ENCODE measurements at places on chromosomes 5 and 9.

- peak; percentile 10 for DNase-seq
Measured at GRCh38 chr5:147187099-147187540, 47.7 kb upstream of the STK32A start.

- DNase-seq, result no peak
Measured at GRCh38 chr9:12697719-12698118, 4.5 kb downstream of the TYRP1 start.

DNA sequence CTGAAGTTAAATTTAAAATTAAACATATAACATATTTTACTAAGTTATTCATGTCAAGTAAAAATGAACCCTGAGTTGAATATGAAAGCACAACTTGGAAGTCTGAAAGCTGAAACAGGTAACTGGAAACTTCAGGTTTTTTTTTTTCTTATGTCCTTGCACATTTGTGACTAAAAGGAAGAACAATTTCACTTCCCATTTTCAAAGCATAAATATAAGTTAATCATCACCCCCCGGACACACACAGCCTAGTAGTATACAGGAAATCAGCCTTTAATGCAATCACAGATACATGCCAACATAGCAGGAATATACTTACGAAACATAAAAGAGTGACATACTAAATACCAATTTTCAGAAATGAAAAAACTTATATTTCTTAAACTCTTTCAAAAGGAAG, 225.9 kb downstream of the RFX3 start:
- no peak for DNase-seq

DNA sequence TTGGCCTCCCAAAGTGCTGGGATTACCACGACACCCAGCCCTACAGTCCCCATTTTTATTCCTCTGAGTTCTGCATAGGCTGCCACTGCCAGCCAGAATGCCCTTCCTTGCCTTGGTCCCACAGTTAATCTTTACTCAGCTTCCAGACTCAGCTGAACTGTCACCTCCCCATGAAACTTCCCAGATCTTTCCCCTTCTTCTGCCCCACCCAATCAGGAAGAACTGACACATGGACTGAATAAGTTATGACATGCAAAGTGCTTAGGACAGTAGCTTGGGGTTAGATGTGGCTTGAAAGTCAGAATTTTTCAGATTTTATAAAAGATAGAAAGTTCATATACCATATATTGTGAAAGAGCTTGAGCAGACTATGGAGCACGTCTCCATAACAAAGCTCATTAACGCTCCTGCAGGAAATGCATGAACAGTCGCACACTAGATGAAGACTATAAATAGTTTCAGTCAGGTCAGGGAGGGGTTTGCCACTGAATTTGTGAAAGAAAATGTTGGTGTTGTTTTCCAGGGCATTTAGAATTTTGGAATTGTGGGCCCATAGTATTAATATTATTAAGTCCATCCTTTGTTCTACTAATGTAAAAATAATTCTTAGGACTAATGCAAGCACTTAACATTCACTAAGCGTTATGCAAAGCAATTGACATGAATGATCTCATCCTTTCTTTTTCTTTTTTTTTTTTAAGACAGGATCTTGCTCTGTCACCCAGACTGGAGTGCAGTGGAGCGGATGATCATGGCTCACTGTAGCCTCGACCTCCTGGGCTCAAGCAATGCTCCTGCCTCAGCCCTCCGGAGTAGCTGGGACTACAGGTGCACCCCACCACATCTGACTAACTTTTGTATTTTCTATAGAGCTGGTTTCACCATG, 36.1 kb upstream of the DENND1A start:
- no peak for DNase-seq

GRCh38 chr9:115599898-115600297, 481.9 kb upstream of the TNC start:
- DNase-seq, result no peak

- DNase-seq, result no peak
Measured at GRCh38 chr9:17117372-17117771, 17.5 kb upstream of the CNTLN start.

- no peak for DNase-seq
Measured at GRCh38 chr5:119355685-119356611, at the start of gene TNFAIP8. TNFAIP8 (plus strand) TSS chr5:119356019; CDS start chr5:119356091, 72 bp downstream.

DNA sequence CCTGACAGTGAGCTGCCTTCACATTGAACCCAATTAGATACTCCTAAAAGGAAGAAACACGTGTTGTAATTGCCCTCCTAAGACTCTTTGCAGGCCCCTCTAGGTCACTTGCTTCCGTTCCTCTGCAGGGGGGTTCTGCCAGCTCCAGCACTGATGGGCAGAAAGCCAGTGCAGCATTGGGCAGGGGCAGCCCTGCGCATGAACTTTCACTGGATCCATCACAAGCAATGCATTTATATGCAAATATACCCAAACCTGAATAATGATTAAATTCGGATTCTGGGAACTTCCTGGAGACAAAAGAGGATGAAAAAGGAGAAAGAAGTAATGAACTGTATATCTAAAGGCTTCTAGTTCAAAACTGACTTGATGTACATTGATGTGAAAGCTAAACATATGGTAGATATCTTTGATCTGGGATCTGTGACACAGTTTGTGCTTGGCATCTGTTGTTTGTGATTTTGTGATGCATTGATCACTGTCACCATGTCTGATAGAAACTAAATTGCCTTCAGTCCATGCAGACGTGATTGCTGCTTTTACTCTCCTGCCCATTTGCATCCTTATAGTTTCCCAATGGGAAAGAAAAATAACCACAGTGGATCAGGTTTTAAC, 313.4 kb downstream of the DEPDC1B start:
- DNase-seq, result no peak

DNA sequence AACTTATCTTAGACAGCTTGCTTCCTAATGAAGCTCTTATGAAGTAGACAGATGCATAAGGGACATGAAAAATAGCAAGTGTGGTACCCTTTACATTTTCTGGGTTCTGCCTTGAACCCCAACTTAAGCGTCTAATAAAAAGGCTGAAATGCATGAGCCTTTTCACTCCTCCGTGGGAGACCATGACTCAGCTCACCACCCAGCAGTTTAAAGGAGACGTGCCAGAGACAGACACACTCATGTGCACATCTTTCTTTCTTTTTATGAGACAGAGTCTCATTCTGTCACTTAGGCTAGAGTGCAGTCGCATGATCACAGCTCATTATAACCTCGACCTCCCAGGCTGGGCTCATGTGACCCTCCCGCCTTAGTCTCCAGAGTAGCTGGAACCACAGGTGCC, 22.3 kb downstream of the CTXN3 start:
- DNase-seq, result no peak

DNA sequence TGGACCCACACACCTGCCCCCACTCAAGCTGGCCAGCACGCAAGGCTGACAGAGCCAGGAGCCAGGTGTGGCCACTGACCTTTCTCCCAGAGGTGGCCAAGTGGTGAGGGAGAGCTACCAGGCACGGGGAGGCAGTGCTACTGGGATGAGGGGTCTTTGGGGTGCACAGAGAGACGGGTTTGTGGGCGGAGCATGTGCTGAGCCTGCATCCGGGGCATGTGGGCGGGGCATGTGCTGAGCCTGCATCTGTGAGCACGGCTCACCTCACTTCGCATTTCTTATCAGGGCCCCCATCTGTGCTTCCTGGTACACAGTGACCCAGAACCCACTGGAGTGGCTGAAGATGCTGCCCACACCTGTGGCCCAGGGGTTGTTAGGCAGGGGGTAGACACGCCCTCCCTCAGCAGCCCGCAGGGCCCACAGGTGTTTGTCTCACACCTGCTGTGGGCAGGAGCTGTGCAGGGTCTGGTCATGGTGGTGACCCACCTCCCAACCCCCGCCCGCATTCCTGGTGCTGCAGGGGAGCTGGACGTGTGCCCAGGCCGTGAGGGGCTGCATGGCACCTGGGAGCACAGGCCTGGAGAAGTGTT, 21.5 kb downstream of the CCDC187 start:
- no peak for DNase-seq

DNA sequence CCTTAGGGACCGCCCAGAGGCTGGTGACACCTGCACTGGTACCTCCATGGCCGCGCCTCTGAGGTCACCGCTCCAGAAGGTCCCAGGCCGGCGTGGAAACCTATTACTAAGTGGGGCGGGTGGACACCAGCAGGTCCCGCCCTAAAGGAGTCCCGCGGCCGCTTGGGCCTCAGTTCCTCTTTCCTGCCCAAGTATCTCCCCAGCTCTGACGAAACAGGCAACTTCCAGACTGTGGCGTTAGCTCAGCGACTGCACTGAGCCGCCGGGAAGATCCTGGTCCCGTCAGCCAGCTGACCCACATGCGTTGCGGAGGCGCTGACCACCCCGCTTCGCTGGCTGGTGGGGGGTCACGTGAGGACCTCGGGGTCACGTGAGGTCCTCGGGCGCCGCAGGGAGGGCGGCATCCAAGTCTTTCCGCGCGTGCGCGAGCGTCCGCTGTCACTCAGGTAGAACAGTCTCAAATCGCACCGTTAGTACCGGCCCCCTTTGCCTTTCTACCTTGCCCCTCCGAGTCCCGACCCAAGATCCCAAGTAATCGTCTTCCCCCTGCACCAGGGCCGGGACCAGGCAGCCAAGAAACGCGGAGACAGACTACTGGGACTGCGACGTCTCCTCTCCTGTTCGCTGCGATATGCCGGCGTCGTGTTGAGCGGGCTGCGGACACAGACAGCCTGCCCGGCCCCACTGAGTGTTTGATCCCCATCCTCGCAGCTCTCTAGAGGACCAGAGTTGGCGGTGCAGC, 53.7 kb upstream of the KDM4C start:
- peak; percentile 96 for DNase-seq

DNA sequence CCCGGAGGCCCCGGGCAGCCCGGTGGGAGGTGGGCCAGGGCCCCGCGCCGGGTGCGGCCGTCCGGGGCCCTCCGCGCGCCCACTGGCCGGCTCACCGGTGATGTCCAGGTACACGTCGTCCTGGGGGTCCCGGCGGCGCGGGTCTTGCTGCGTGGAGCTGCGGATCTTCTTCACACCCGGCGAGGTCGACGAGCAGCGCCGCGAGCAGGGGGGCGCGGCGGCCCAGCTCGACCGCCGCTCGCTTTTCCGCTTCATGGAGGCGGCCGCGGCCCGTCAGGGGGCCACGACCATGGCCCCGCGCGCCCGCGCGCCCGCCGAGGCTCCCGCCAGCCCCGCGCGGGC, 548 bp downstream of the CDC14B start:
- no peak for DNase-seq

GRCh38 chr5:52996979-52997378, 7.8 kb downstream of the ITGA2 start:
- no peak for DNase-seq

GRCh38 chr5:135993880-135994636, 34.7 kb upstream of the TGFBI start:
- no peak for DNase-seq

GRCh38 chr5:135158982-135159381, 125.0 kb upstream of the PITX1 start:
- no peak for DNase-seq

- no peak for DNase-seq
Measured at GRCh38 chr5:169901896-169902295, 78.4 kb downstream of the INSYN2B start.

GRCh38 chr5:60447488-60447920, 252.5 kb downstream of the DEPDC1B start:
- no peak for DNase-seq

GRCh38 chr5:115589043-115589442, 13.2 kb downstream of the TICAM2 start:
- DNase-seq, result no peak

DNA sequence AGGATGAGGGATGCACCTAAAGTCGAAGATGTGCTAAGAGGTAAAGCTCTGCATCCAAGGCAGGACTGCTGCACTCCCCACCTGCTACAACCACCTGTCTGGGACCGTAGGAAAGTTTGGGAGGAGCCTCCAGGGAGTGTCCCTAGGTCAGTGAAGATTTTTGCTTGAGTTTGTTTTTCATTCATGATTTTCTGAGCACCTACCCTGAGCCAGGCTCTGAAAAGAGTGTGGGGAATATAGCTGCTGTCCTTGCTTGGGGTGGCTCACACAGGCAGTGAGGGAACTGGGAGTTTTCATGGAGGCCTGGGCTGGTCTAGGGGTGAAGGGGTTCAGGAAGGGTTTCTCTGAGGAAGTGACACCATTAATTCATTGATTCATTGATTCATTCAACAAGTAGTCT, 48.9 kb downstream of the SAR1B start:
- DNase-seq, result no peak

DNA sequence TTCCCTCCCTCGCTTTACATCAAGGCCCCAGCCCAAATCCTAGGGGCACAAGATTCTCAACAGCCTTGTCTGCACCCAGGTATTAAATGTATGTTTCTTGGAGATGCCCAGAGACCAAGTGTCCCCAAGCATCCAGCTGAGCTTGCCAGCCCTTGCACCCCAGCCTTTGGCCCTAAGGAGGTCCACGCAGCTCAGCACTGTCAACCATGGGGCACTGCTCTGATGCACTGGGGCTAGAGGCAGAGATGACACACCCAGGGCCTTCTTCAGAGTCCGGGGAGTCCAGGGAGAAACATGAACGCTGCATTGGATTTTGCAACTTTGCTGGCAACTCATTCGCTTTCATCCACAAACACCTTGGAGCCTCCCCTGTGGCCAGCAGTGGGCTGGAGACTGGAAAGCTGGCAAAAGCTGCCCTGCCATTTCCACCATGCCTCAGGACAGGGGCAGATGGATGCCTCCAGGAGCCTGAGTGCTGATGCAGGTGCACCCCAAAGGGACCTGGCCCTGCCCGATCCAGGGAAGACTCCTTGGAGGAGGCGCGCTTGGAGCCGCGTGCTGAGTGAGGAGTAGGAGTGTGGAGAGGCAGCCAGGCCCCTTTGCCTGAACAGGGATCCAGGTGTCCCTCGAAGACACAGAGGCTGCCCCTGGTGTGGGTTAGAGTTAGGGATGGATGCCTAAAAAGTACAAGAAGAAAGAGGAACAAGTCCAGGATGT, 19.3 kb downstream of the PAEP start:
- no peak for DNase-seq

DNA sequence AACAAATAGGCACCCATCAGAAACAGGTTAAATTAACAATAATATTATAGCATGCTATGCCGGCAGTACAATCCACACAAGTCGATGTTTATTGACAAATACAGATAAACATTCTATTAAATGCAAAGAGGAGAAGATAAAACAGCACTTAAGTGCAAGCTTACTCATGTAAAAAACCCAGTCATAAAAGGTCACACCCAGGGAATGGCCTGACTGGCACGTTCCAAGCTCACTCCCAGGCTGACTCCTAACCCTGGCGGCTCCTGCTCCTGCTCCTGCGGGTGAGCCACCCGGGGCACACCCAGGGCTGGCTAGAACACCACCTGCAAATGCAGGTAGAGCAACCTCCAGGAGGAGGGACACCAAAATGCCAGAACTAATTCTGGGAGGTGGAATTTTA, 66.9 kb downstream of the SEMA4D start:
- DNase-seq, result no peak

- no peak for DNase-seq
Measured at GRCh38 chr9:95406121-95406520, 88.6 kb upstream of the FANCC start.

- DNase-seq, result no peak
Measured at GRCh38 chr9:118644066-118644465, 725.2 kb downstream of the BRINP1 start.

- no peak for DNase-seq
Measured at GRCh38 chr9:75889577-75889976, 896 bp upstream of the PCSK5 start.

- DNase-seq, result no peak
Measured at GRCh38 chr5:90285581-90285980, 124.0 kb downstream of the CETN3 start.

GRCh38 chr9:35342221-35342958, 147.5 kb upstream of the RUSC2 start:
- no peak for DNase-seq
